ENCODE measurements at places on chromosomes 4 and X.

DNA sequence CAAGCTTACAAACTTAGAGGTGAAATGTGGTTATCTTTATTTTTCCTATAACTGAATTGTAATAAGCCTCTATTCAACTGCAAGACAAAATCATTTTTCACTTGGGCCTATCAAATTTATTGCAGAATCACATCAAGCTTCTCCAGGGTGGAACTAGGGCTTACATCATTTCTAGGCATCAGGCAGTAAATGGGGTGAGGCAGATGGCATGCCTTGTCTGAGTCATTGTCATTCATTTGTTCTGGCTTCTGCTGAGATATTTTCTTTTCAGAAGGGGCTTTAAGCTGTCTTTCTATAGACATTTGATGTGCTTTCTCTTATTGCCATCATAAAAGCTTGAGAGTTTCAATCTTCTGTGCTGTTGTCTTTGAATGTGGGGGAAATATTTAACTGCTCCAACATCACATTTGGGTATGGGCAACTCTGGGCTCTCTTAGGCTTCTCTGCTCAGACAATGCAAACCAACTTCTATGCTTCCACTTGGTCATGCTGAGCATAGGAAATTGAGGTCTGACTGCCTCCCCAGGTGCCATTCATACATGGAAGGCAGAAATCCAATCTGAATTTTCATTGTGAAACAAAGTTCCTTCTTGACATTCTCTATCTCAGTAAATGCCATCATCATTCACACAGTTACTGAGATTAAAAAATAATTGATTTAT lies 225.8 kb upstream of the GIMD1 start:
- DNase-seq: no peak

- DNase-seq: no peak
Observed at GRCh38 chr4:84378356-84378755, 120.7 kb downstream of the NKX6-1 start.

DNA sequence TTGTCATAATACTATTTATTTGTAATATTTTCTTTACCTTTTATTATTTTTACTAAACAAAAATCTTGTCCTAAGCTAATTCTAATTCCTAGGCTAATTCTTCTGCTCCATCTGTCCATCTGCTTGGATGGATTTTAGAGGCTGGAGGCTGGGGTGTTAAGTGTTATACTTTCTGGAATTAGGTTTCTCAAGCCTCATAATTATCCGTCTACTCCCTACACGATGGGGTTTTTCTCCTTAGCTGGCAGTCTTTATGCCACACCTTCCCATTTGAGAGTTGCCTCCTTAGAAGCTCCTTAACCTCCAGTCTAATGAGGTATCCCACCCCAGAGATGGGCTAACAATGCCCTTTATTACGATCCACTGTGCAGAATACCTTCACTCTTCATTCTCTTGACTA lies 37.6 kb upstream of the LGI2 start:
- no peak for DNase-seq

DNA sequence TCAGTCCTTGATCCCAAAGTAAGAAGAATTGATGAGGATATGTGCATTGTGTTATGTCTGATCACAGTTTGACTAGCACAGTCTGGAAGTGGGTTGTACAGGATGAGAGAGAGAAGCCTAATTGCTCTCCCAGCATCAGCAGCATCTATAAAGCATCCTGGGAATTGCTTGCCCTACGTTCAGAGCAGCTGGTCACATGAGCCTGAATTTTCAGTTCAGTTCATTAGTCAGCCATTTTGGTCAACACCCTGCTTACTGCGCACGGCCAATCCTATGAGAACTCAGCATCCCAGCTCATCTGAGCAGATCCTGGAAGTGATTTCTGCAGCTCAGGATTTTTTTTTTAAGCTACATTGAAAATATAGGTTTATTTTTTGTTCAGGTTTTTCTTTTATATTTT lies at the start of gene RUFY3:
Gene RUFY3, plus strand, starts transcription at position 218 of the 400 bp plus-strand sequence. CDS start 610 bp downstream, outside the sequence.
- DNase-seq: peak; percentile 91

DNA sequence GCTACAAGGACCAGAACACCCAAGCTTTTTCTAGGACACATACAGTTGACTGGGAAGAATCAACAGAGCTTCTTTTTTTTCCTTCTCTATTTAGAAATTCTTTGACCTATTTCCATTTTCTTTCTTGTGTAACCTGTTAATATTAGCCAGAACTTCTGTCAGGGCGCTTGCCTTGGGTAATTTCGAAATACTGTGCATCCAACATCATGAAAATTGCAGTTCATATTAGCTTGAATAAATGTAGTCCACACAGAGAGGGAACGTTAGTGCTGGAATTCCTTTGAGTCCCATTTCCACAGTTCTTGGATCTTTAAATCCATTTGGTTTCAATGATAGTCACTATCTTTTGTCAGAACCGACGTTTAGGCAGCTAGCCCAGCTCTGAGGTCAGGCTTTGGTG lies 141.8 kb downstream of the MXRA5 start:
- DNase-seq: no peak

GRCh38 chr4:99714179-99714578 lies 56.6 kb upstream of the C4orf54 start:
- DNase-seq: no peak

- no peak for DNase-seq
Observed at GRCh38 chrX:135009838-135010237, 12.5 kb downstream of the RTL8B start.

DNA sequence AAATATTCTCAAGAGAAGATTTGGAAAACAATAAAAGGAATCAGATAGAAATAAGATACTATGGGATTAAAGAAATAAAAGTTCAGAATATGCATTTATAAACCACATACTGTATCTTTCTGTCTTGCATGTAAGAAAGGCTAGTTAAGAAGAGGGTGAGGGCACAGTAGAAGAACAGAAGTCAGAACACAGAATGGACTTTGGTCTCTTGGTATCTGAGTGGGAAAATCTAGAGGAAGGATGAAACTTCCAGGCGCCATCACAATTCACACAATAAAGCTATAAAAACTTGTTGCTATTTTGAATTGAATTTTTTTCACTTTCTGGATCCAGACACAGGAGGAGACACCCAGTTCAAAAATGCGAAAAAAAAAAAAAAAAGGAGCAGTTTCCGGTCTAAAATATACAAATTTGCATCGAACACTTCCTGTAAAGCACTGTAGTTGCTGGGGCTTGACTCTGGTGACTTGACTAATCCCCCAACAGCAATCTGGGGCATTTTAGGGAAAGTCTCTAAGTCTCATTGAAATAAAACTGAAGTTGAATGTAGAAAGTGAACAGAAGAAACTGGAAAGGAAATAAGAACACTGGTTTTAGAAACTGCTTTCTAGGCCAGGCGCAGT lies 8.1 kb upstream of the NAAA start:
- no peak for DNase-seq

Data from AG04450 (cell line).